ENCODE measurements at places on chromosomes 4 and X.

DNA sequence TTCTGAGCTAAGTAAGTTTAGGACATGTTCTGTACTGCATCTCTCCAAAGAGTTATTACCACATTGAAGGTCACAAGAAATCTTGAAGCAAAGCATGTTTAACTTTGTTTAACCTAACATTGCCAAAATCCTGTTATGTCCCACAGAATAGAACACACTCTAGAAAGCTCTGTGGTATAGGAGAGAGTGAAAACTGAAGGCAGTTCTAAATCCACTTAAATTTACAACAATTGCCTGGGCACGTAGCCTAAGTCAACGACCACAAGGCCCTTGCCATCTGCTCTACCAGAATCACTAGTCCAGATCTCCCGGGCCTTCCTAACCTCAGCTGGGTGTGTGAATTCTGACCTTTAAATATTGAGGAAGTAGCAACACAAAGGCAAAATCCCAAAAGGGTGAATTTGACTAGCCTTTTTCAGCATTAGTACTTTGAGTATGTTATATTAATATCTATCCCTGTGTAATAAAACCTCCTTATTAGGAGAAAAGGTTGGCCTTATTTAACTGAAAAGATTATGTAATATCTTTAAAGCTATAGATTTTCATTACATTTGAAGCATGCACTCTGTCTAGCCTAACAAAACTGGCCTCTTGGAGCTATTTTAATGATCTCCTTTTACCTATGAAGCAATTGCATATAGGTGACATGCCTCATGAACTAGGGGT is 4.5 kb upstream of the MAML3 start:
- no peak for DNase-seq

GRCh38 chr4:40524366-40525041 is 105.2 kb downstream of the RBM47 start:
- DNase-seq: no peak

- no peak for DNase-seq
Observed at GRCh38 chr4:184019667-184020623, 114.8 kb downstream of the STOX2 start.

DNA sequence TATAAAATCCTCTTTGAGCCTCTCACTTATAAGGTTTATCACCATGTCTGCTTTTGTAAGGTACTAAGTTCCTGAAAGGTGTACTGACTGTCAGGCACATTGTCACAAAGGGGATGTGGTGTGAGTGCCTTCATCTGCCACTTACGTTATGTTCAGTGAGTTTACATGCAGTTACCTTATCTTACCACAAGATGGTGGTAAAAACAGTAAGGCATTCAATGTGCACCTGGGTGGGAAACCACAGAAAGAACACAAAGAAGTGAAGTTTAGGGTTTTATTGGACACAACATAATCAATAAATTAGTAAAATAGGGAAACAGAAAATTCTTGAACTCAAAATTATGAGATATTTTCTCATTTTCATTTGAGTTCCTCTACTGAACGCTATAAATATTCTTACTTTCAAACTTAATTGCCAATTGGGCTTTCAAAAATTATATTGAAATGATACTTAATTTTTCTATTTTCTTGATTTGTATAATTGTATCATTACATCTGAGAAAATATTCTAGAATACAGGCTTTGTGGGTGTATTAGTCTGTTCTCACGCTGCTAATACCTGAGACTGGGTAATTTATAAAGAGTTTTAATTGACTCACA is 650.8 kb downstream of the PCDH7 start:
- no peak for DNase-seq

- DNase-seq: no peak
Observed at GRCh38 chrX:31209005-31209628, 137.3 kb upstream of the FTHL17 start.

- DNase-seq: no peak
Observed at GRCh38 chrX:133185938-133186337, 32.2 kb downstream of the TFDP3 start.

DNA sequence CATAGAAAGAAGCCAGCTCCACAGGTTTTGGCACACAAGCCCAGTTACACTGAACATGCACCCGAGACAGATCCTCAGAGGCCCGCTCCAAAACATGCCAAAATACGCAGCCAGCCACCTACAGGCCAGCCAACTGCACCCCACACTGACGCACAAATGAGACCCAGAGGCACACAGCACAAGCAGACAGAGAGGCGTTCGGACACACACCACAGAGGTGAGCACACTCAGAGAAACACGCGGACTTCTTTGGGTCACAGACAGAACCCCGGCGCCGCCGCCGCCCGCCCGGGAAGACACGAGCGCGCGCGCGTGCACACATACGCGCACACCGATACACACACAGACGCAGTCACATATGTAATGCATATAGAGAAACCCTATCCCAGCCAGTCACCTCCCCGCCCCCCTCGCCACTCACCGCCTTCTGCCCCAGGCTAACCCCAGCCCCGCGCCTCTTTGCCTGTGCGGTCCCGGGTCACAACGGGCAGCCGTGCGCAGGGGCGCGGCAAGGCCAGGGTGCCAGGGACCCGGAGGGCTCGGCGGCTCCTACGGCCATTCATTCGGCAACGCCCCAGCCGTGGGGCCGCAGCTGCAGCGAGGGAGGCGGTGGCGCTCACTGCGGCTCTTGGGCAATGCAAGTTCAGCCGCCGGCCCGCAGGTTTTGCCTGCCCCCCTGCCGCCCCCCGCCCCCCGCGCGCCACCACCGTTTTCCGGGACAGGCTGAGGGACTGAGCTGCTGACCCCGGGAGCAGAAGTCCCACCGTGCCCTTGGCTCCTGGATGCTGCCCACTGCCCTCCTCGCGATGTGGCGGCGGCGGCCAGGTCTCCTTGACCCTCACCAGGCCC is 553 bp downstream of the SEPTIN6 start:
- peak; percentile 54 for DNase-seq

DNA sequence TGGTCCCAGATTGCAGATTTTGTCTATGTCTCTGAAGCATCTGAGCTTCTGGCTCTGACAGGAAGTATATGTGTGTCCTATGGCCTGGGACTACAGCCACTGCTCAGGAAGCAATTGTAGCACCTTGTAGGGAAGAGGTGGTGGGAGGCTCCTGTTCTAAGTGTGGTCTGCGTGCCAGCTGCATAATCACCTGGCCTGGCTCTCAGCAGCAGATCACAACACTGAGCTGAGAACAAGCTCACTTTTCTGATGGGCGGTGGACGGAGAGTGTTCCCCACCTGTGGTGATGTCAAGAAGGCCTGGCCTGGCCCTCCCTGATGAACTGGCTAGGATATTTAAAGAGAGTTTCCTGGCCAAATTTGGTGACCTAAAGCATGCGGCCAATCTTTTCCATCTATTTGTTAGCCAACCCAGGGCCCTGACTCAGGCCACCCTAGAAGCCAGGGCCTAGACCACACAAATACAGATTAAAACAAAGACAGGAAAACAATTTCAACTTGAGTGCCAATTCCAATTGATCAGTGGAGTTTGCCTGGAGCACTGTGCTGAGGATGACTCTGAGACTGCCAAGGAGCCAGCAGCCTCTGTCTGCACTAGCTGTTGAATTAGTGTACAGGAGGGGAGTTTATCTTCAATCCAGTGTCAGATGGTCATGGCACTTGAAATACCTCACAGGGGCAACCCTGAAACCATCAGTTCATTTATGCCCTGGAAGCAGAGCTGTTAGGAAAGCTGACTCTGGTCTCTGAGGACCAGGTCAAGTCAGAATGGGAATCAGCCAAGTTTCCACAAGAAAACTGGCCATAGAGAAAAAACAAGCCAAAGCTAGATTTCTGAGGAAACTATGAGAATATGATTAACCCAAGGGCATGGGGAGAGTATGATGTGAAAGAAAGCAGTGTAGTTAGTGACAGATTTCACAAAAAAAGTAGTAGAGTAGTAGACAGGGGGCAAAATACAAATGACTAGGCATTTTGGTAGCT is 47.4 kb downstream of the PRDM5 start:
- DNase-seq: no peak

- no peak for DNase-seq
Observed at GRCh38 chrX:23478561-23478960, 143.9 kb downstream of the PTCHD1 start.

GRCh38 chr4:117971403-117971802 is 62.9 kb upstream of the NDST3 start:
- DNase-seq: no peak

DNA sequence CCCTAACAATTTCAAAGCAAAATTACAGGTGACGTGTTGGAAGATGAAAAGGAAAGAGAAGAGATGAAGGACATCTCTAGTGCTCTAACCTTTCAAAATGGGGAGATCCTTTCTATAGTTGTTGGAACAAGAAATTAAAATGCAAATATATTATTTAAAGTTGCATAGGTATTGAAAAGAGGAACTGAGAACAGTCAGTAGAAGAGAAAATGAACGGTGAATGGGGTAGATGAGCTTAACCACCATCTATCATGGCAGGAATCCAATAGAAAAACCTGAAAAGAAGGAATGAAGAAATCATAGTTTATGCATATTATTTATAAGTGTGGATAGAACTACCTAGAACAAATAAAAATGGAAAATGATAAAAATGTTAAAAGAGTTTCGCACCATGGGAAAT is 42.0 kb downstream of the ANXA5 start:
- no peak for DNase-seq

DNA sequence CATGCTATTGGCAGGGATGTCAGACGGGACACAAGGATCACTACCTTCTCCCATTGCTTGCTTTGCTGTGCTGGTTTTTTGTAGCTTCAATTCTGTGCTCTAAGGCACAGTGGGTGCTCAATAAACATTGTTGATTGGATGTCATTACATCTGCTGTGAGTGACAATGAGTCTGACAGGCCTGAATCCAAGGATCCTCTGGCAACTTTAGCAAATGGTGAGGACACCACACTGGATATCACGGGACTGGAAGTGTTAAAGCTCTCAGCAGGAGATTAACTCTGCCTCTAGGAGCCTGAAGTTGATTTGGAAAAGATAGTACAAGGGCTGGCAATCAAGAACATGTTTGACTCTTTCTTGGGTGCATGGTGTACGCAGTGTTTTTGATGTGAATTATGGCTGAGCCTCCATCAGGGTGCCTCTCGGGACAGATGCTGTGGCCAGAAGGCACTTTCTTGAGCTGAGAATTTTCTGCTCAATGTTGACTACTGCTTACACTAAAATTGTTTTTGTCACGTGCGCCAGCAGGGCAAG is 217.9 kb downstream of the ARAP2 start:
- no peak for DNase-seq

- no peak for DNase-seq
Observed at GRCh38 chrX:56787734-56788152, 58.7 kb downstream of the NBDY start.

DNA sequence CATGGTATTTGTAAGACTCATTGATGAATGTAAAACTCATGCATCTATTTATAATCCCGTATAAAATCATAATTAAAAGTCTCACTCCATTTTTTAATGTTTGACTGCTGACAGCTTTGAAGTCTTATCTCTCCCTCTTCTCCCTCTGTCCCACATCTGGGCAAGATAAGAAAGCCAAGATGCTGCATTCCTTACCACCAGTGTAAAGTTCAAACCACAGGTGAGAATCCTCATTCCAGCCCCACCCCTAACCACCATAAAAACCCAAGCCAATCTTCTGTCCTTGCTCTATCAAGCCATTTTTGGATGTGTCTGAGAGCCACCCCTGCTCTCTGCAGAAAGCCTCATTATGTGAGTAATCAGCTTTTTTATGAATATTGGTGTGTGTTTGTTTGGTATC is 59.3 kb upstream of the MAGED1 start:
- no peak for DNase-seq

DNA sequence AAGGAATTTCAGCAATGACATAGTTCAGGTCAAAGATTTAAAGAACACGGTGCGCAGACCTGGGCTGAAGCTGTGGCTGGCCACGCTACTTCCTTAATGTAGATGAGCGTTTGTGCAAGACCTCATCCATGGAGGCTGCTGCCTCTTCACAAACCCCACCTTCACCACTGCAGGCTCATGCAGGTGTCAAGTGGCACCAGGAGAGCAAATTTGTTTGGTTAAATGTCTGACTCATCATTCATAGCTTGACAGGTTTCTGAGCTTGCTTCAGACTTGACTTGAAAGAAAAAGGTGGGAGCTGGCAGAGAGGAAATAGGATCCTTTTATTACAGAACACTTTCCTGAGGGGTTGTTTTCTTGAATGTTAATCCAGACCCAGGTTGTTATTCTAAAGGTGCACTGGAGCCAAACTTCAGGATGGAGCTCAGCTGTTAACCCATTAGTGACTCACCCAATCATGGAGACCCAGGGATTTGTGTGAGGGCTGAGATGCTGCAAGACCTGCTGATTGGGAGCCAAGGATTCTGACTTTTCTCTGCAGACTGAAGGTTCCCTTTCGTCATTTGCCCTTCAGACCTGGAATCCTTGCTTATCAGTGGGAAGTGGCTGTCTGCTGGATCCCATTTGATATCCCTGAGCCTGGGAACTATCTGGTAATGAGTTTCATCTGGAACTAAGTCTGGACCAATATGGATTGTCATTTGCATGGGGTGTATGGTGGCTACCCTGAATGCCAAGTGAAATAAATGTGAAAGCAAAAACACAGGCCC is 315.3 kb downstream of the PTTG2 start:
- DNase-seq: no peak

DNA sequence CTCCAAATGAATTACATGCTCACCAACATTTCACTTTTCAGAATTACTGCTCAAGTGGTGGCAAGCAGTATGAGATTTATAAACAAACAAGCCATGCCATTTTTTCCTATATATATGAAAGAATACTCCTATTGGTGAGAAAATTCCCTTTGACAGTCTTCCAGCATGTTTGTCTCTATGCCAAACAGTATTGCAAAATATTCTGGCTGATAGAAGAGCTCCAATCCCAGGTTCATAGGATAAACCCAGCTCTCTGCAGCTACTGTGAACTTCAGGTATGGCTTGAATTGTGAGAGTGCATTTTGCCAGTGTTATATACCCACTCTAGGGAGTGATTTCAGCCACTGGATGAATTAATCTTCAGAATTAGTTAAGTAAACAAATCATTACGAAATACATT is 108.8 kb downstream of the MAGEC2 start:
- no peak for DNase-seq

DNA sequence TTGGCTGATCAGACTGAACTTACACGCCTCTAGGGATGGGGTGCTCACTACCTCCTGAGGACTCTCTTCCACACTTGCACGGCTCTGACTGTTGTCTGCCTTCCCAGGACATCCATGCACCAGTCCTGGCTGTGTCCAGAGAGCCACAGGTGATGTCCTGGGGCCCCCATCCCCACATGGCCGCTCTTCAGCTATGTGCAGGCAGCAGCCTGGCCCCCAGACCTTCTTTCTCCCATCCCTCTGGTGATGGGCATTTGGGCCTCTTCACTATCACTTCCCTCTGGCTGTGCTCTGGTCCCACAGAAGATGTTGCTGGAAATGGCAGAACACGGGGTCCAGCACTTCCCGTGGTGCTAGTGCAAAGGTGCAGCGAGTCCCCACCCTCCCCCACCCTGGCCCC is 40.9 kb upstream of the HMX1 start:
- DNase-seq: no peak

DNA sequence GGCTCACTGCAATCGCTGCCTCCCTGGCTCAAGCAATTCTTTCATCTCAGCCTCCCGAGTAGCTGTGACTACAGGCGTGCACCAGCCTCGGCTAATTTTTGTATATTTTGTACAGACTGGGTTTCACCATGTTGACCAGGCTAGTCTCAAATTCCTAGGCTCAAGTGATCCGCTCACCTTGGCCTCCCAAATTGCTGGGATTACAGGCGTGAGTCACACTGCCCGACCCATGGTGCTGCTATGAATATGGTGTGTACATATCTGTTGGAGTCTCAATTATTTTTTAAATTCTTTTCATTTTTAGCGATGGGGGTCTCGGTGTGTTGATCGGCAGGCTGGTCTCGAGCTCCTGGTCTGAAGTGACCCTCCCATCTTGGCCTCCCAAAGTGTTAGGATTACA is 78.0 kb upstream of the PRKX start:
- DNase-seq: no peak

GRCh38 chr4:183429489-183429888 is 14.9 kb upstream of the CDKN2AIP start:
- no peak for DNase-seq

All from T-helper 1 cell (primary cell).